ENCODE measurements at places on chromosomes 3 and 15.

DNA sequence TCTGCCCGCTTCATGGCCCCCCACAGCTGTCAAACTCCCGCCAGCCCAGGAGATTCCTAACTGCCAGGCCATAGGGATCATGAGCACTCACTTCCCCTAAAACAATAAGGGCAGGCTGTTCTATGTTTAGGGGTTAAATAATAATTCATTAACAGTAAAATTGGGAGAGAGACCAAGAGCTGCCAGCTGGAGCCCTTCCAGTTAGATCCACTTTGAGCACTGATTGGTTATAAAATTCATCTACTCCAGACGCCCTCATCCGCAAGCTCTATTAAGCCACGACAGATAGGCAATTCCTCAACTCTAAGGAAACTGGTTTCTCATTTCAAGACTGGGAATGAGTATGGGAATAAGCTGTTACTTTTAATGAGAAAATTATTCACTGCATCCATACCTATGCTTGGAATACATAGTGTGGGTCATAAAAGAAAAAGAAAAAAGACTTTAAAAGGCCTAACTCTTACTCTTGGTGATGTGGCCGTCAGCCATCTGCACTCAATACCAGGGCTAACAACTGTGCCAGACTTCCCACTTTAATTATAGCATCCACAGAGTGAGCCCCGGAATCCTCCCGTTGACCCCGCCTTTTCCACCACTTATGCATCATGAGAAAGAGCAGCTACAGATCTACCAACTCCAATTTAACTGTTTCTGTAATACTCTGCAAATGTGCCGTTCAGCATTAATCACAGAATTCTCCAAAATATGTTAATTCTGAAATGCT is 44.5 kb downstream of the IL17RD start:
- no peak for DNase-seq

GRCh38 chr3:33060609-33061337 is 36.2 kb downstream of the GLB1 start:
- no peak for DNase-seq

GRCh38 chr15:78727561-78727960 is 83.7 kb downstream of the ADAMTS7 start:
- DNase-seq: no peak

DNA sequence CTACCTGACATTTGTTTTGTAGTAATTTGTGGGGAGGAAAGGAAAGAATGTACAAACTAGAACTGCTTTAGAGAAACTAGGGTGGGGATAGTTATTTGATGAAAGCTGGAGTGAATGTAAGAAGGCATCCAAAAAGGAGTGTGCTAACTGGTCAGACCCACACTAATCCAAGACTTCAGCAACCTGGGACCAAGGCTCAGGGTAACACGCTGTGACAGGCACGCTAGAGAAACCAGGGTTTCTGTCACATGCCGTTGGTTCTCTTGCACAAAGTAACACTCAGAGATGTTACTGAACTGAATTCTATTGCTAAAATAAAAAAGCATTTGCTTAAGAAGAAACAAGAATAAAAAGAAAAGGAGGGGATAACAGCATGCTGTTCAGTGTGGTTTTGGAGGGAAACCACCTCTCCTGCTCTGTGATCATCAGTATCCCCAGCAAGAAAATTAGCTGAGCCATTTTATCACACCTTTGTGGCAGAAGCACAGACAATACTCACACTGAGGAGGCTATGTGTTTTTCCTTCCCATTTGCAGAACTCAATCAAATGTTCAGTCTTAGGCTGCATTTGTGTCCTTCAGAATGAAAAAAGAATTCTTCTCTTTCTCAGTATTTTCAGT is 2.8 kb upstream of the CCDC80 start:
- no peak for DNase-seq

DNA sequence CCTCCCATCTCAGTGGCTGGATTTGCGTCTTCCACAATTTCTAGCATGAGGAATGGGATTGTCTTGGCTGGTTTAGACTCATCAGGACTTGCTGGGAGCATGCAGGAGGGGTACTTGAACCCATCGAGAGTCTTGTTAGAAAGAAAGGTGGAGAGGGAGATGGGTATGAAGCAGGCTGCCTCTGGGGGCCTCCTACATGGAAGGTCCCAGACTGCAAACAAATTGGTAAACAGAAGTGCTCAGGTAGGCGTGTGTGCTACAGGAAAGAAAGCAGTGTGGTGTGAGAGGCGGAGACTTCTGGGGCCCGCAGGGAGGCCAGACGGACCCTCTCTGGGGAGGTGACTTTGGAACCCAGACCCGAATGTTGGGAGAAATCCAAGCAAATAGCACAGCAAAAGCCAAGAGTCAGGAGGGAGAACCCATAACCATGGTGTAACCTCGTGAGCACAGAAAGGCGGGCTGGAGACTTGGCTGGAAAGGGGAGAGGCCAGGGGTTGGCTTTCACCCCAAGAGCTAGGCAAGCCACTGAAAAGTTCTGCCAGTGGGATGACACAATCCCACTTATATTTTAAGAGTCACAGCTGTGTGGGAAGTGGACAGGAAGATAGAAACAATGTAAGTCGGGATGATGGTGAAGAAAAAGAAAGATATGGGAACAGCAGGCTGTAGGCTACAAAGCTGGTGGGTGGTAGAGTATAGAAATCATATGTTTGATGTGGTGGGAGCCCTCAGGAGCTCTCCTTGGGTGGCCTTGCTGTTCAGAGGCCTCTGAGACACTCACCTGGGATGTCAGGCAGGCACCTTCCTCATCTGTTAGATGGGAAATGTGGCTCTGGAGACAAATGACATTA is 130.1 kb upstream of the PRR20G start:
- no peak for DNase-seq

- DNase-seq: no peak
Measured at GRCh38 chr3:179551349-179552105, 11.2 kb upstream of the ACTL6A start.

DNA sequence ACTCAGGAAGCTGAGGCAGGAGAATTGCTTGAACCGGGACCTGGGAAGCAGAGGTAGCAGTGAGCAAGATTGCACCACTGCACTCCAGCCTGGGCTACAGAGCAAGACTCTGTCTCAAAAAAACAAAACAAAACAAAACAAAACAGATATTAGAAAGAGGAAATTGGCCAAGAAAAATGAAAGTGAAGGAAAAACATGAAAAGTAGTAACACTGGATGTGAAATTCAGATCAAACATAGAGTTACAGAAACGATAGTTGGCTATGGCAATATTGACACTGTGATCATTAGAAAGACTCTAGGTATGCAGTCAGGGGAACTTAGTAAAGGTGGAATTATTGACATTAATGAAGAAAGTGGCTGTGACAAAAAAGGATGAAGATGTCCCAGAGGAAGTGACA is 13.2 kb upstream of the TIPARP start:
- no peak for DNase-seq

- no peak for DNase-seq
Measured at GRCh38 chr3:127538569-127538968, 52.0 kb downstream of the TPRA1 start.

DNA sequence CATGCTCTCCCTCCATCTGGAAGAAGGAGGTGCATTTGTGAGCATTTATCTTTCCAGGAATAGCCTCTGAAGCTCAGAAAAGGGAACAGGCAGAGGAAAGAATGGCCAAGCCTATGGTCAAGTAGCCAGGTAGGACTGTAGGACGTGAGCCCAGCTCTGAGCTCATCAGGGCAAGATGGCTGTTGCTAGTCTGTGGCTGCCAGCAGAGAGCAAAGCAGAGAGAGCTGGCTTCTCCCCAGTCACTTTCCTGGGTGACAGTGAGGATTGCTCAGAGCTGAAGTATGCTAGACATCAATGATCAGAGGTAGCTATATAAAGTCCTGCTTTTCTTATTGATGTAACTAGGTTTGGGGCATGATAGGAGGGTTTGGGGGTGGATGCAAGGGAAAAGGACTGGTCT is 146.1 kb upstream of the SLC24A5 start:
- no peak for DNase-seq

- no peak for DNase-seq
Measured at GRCh38 chr3:107993771-107994170, 97.1 kb downstream of the CD47 start.

- DNase-seq: no peak
Measured at GRCh38 chr15:33159726-33160453, 34.6 kb downstream of the FMN1 start.

DNA sequence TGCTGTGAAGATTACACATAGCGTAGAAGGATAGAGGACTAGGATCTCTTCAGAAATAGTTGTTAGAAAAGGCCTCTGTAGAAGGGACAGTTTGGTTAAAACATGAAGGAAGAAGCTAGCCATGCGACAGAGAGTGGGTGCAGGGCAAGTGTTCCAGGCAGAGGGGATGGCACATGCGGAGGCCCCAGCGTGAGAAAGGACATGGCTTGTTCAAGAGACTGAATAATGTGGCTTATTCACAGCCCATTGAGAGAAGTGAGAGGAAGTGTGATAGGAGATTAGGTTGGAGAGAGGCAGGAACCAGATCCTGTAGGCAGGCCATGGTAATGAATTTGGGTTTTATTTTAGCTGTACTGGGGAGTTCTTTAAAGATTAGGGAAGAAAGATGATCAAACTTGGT is 56.4 kb downstream of the NEO1 start:
- no peak for DNase-seq

GRCh38 chr3:65013053-65013452 is 325.3 kb upstream of the ADAMTS9 start:
- no peak for DNase-seq

DNA sequence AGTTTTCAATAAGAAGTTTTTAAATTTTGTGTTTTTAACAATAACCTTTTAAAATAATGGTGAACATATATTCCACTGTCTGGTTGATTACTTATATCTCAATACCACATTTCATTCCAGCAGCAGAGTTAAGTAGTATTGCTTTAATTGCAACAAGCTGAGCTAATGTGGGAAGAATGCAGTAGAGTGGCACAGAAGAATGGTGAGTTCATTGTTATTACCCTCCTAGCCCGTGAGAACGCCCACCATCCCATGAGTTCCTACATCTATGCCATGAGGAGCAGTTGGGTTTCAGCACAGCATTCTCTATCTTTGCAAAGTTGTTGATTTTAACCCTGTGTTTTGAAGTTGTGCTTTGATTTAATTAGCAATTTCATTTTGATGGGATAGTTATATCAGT is 17.8 kb upstream of the NR2E3 start:
- no peak for DNase-seq

DNA sequence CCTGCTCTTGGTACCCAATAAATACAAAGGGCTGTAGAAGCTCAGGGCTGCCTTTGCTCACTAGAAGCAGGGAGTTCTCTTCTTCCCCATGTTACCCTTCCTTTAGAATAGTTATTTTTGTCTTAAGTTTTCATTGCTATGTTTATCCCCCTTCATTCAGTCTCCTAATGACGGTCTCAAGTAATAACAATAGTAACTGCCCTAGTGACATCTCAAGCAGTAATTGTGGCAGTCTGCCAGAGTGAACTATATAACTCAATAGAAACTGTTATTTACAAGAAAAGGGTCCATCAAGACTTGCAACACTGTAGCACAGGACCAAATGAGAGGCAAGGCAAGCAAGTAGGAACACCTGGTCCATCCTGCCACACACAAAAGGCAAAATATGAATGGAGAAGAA is 32.5 kb upstream of the SIN3A start:
- no peak for DNase-seq

All from iPS DF 6.9 (cell line).